Stimulated activated CD4-positive, alpha-beta T cell treated with anti-CD3 and anti-CD28 coated beads, Interleukin-12 subunit alpha, Interleukin-12 subunit beta, amount 100 ng/mL, for 24 hours (primary cell): ENCODE measurements at places on chromosomes 3 and 15.

GRCh38 chr3:169629895-169630294, 33.6 kb downstream of the MECOM start:
- no peak for DNase-seq

DNA sequence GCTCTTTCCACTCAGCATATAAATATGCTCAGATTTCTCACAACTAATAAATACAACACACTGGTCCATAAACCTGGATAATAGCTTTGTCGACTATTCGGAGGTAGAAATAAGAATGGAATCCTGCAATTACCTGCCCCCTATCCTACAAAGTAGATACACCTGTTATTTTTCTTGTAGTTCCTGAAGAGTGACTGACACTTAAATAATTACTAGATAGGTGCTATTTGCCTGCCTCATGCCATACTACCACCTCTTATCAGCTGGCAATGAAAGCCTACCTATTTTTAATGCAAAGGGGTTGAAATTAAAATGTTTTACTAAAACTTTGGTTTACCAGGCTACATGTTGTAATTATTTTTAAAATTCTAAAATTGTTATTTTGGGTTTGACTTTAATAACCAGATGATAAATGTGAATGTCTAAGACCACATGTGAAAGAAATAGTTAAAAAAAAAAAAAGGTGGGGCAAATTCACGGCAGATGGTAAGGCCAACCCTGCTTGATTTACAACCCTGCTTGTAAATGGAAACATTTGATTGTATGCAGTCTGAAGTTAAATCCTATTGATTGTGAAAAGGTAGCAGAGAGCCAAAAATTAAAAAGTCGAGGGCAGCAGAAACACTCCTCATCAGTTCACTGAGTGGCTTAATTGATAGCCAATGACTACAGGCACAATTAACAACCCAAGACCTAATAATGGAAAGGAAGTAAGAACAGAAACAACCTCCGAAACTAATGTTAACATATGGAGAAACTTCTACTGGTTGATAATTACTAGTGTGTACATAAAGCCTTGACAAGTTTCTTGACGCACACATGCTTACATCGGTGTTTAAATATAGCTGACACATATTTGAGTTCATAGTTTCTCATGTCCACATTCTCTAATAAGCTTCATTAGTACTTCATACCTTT, 8.9 kb downstream of the PEAK1 start:
- DNase-seq, result no peak

- no peak for DNase-seq
Measured at GRCh38 chr3:142931222-142931621, 32.3 kb downstream of the PAQR9 start.

- DNase-seq, result no peak
Measured at GRCh38 chr3:62805106-62805505, 70.1 kb downstream of the CADPS start.

DNA sequence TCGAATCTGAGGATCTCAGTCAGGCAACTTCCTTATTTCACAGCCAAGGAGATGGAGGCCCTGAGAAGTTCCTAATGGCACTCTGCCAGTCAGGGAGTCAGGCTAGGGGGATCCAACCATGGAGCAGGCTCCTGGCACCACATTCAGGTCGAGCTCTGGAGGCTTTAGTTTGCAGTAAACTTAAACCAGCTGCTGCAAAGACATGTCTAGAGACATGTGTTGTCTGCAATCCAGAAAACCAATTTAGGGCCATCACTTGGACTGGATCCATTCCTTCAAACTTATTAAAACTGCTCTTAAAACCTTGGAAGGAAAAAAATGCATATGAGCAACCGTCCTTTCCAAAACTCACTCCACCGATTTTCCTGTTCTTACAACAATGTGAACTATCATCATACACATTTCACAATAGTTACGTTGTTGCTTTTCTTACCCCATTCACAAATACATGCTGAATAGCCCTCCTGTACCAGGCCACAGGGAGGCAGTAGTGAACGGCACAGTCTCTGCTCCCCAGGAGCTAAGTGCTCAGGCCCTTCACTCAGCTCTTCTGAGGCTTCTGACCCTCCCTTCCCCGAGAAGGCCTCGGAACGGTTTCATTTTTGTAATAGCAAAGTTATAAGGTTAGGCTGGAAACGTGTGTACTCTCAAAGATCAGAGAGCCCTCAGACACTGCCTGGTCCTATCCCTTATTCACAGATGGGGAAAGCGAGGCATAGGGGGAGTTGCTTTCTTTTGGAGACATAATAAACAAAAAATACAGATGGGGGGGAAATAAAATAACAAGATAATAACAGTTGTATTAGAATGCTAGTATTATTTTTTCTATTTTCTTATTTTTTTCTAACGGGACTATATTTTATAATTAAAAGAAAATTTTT, 20.1 kb downstream of the RFT1 start:
- no peak for DNase-seq

GRCh38 chr3:152595975-152596821, 238.7 kb upstream of the P2RY1 start:
- DNase-seq, result no peak

GRCh38 chr15:57732526-57733331, 26.2 kb downstream of the POLR2M start:
- no peak for DNase-seq

- no peak for DNase-seq
Measured at GRCh38 chr15:49239105-49239504, 69.1 kb downstream of the GALK2 start.

GRCh38 chr15:68887120-68887519, 43.2 kb upstream of the SPESP1 start:
- DNase-seq, result no peak

DNA sequence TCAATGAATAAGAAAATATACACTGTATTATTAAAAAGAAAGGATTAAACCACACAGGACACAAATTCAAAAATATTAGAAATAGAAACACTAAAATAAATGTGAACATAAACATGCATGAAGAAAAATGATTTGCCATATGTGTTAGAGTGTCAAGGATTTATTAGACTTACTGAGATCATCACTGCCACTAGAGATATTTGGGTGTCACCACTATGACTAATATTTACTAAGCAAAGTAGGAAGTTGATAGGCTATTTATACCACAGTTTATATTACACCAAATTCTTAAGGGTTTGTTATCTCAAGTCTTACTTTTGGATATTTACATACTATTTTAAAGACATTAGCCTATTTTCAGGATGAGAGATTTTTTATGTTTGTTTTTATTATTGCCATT, 575.0 kb upstream of the SGO1 start:
- DNase-seq, result no peak

DNA sequence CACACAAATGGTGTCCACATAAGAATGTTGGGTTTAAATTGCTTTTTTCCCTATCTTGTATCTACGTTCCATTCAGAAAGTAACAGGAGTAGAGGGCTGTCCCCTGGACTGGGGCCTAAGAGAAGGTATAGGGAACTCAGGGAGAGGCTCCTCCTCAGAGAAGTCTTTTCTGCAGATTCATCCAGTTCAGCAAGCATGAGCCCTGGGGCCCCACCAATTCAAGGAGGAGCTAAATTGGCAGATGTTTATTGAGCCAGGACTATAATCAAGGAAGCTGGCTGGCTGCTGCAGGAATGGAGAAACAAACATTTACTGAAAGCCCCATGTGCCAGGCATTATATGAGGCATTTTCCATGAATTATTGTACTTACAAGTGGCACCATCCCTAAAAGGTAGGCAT, 22.1 kb upstream of the LARS2 start:
- no peak for DNase-seq

- DNase-seq, result no peak
Measured at GRCh38 chr3:150222691-150223489, 185.2 kb upstream of the TSC22D2 start.

GRCh38 chr15:58109419-58109818, 28.8 kb upstream of the AQP9 start:
- DNase-seq, result no peak

DNA sequence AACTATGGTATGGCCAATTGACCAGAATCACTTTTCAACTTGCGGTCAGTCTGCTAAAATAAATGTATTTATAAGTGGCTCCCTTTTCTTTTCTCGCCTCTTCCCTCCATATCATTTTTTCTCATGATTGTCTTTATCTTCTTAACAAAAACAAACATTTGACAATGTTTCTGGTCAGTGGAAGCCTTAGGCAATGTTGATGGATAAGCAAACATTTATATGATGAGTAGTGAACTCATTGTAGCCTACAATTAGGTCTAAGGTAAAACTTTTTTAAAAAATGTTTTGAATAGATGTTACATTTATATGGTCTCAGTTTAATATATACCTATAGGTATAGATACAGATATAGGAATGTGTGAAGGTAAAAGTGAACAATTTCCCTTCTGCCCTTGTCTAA, 355.4 kb downstream of the MFSD1 start:
- DNase-seq, result no peak

GRCh38 chr3:64088408-64089205, 65.3 kb upstream of the PSMD6 start:
- no peak for DNase-seq

GRCh38 chr15:51830276-51830806, 888 bp downstream of the TMOD3 start:
- no peak for DNase-seq

DNA sequence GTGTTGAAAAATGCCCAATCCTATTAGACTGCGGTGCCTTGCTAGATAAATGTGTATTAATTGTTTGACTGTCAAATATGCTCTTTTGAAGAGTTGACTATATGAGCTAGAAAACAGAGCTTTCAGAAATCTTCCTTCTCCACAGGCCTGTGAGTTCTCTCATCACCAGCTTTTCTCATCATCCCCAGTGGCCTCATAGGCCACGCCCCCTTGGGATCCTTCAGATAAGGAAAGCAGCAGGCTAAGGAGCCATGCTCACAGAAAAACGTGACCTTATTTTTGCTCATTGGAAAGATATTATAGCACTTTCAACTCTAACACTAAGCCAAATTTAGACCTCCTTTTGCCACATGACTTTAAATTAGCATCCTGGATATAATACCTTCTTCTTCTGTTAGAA, 514.4 kb upstream of the ARRDC4 start:
- DNase-seq, result no peak

DNA sequence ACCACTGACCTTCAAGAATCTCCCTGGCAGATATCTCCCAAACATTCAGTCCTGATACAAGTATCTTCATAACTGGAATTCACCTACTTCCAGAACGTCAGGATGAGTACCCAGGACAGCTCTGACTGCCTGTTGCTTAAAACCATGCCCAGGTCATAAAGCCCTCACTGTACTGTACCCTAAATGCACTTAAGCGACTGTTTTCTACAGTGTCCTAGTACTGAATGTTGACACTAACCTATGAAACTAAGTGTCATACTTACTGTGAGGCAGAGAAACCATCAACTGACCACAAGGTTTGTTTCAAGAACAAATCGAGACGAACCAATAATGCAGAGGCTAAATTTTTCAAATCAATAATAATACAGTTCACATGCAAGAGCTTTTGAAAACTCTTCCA, 178.7 kb upstream of the NSMCE3 start:
- DNase-seq, result no peak

DNA sequence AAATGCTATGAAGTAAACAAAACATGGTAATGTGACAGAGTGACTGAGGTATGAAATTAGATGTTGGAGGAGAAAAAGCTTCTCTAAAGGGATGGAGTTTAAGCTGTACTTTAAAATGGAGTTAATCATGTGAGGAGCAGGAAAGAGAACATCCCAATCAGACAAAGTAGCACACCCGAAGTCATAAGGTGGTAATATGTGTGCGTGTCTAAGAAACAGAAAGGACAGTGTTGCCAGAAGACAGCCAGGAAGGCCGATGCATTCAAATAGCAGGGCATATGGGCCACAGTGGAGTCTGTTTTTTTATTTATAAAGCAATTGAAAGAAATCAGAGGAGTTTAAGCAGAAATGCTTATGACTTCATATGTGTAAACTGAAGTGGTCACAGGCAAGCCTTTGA, 376.3 kb downstream of the NLGN1 start:
- DNase-seq, result no peak

DNA sequence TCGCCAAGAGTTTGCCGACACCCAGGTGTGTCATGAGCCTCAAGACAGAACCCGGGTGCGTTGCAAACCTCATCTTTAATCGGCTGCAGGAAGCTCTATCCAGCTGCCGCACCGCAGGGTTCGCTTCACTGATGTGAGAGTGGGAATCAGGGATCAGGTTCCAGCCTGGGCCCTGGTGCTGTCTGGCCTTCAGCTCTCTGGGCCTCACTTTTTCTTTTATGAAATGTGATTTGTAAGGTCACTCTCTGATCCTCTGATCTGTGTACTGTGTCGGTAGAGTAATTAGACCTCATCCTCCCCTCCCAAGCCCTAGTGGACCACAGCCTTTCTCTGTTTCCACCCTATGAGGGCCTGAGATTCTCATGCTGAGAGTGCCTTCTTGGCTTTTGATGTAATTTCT, 202.8 kb upstream of the UBE2E1 start:
- no peak for DNase-seq

GRCh38 chr3:157786211-157786610, 283.0 kb upstream of the VEPH1 start:
- no peak for DNase-seq

DNA sequence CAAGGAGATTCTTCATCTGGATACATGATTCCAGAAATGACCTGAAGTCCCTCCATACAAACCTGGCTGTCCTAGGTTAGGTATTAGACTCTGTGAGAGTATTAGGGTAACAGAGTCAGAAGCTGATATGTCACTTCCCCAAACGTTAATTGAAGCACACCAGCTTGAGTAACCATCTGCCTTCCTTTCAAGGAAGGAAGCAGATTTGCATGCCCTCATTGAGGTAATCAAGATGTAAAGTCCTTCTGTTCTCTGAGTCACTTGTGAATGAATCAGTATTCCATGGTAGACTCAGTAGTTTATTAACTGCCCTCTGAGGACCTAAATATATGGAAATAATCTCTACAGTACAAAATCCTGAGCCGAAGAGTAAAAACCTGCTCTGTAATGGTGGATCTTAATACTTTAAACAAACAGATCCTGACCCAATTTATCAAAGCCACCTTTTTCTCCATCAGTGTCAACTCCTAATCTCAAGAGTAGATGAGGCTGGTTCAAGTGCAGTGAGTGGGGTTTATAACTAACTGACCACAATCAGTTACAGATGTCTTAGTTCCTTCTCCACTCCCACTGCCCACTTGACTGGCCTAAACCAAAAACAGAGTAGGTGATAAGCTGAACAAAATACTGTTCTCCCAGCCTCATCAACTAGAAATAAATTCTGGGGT, 246.2 kb upstream of the CHRM5 start:
- DNase-seq, result no peak

GRCh38 chr15:44666210-44667038, 3.0 kb upstream of the SPG11 start:
- no peak for DNase-seq

GRCh38 chr3:189340680-189341460, 169.1 kb downstream of the TPRG1 start:
- no peak for DNase-seq
